NCI-H2171 (cell line): ENCODE measurements at places on chromosomes 7 and 10.

DNA sequence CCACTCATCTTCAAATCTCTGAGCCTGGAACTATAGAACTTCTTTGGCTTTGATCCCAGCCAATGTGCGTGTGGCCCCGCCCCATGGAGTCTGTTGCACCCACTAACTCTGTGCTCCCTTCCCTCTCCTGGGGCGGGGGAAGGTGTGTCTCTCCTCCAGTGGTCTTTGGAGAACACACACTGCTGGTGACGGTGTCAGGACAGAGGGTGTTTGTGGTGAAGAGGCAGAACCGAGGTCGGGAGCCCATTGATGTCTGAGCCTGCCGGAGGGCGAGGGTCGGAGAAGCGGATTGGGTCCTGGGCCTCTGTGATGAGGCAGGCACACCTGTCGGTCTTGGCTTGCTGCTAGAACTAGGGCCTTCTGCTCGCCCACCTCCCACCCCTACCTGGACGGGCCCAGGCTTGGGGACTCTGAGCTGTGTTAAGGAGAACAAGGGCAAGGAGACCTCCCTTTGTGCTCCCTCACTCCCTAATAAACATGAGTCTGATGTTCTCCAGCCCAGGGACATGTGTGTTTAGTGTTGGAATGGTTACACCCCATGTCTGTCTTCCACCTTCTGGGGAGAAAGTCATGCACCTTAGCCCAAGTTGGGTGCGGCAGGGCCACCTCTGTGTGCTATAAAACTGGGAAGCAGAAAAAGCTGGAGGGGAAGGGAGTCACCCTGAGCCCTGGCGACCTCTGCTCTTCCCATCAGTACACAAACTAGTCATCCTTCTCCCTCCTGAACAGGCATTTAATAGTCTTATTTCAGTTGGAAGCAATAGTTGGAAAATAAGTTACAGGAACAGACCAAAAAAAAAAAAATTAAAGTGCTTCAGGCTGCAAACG is 4.6 kb downstream of the TRAPPC14 start:
- no peak for DNase-seq

- DNase-seq, result no peak
Observed at GRCh38 chr10:34769899-34770298, 45.2 kb downstream of the PARD3 start.

GRCh38 chr7:32910195-32910594 is 18.6 kb upstream of the KBTBD2 start:
- DNase-seq, result no peak

DNA sequence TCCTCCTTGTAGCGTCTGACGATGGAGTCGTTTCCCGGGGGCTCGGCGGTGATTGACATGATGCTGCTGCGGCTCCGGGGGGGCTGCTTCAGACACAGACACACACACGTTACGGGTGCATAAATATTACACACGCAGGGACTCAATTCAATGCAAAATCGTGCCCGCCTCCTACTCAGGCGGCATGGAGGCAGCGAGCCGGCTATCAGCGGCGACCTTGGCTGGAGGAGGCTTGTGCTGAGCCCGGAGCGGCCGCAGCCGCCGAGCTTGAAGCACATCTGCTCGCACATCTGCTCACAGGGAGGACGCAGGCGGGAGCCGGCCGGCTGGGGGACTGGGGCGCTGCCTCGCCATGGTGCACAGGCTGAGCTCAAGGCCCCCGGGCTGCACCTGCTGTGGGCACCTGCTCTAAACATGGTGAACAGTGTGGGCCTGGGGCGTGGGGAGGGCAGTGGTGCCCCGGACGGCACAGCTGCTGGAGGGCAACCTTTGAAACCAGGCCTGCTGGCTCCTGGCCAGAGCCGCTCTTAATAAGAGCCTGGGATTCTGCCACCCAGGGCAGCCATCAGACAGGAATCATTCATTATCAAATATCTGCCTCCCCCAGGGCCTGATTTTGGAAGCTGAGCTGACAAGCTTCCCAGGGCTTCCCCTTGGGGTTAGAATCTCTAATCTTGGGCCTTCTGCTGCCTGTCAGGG is 84.7 kb upstream of the GNA12 start:
- peak; percentile 85 for DNase-seq

DNA sequence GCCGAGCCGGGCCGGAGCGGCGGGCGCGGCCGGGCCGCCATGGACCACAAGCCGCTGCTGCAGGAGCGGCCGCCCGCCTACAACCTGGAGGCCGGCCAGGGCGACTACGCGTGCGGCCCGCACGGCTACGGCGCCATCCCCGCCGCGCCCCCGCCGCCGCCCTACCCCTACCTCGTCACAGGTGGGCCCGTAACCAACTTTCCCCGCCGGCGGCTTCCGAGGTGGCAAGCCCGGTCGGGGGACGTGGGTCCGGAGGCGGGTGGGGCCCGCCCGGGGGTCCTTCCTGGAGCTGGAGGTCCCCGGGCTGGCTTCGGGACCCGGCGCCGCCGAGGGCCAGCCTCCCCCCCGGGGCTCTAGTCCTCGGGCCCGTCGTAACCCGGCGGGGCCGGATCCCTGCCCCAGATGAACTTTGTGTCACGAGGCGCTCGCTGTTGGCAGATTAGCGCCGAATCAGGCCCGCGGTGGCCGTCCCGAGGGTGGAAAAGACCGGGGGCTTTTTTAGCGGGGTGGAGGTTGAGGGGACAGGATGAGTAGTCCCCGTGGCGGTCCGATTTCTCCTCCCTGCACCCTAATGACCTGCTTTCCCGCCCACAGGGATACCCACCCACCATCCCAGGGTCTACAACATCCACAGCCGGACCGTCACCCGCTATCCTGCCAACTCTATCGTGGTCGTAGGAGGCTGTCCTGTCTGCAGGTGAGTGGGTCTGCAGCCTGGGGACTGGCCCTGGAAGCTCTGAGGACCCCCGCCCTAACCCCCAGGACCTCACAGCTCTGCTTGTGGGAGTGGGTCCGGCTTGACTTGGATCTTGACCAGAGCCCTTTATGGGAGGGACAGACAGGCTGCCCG is 496 bp downstream of the BRI3 start:
- DNase-seq, result no peak

DNA sequence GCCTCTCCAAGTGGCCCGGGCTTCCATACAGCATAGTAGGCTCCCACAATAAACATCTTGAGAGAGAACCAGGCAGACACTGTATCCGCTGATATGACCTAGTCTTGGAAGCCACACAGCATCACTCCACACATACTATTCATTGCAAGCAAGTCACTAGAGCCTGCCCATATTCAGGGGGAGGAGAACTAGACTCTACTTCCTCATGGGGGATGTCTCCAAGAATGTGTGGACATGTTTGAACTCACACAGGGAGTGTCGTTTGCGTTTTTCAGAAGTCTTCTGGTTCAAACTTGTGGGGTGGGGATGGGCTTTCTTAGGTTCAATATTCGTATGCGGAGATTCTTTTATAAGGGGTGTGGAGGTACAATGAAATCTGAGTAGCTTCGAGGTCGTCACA is 232.6 kb upstream of the HABP2 start:
- no peak for DNase-seq

DNA sequence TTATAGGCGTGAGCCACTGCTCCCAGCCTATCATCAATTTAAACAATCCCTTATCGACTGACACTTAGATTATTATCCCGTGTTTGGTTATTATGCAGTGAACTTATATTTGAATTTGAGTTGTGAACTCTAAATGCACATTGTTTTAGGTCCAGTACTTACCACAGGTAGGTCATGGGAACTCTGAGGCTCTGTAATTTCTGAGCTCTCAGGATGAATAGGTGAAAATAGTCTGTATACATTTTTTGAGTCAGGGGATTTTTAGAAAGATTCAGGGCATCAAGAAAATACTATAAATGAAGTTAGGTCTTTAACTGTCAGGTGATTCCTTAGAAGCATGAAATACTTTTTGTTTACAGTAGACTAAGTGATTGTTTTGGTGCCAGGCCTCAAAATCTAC is 8.8 kb downstream of the CCDC136 start:
- no peak for DNase-seq

- DNase-seq, result no peak
Observed at GRCh38 chr7:124893140-124893827, 36.3 kb downstream of the POT1 start.

- DNase-seq, result no peak
Observed at GRCh38 chr10:103192451-103193106, 493 bp downstream of the NT5C2 start.

GRCh38 chr7:139820089-139820488 is 9.0 kb upstream of the TBXAS1 start:
- no peak for DNase-seq

DNA sequence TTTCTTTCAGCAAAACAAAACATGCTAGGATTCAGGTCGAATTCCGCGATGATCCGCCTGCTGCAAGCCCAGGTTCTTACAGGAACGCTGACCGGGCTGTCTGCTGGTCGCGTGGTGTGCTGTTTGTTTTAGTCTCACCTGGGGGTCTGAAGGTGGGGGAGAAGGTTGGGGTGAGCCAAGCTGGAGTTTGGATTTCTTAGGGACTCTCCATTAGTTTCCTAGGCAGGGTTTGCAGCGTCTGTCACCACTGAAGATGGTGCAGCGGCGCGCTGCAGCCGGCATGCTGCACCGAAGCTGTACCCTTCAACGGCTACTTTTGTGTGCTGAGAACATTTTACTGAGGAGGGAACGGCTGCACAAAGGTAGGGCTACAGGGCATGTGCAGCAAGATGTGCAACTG is 48.7 kb downstream of the GCC1 start:
- no peak for DNase-seq

DNA sequence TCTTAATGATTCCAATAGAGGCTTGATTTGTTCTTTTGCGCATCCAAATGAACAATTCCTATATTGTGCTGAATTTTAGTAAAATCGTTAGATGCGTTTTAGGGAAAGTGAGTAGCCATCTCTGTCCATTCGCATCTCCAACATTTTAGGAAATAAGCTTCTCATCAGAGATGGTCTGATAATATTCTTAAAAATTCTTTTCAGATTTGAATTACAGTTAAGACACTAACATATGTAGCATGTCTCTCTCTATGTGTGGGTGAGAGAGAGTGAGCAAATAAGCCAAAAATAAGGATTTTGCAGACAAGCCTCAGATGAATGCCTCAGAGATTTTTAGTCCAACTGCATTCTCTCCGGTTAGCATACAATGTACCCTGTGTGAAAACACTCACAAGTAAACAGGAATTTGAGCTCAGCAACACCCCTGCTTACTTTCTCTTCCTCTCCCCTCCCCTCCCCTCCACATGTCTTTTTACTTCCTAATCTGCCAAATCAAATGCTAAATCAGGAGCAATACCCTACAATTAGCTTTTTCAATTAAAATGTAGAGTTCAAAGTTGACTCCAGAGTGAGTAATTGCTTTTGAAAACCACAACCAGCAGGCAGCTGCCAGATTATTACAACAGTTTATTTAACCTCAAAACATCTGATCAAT is 354.4 kb downstream of the CRPPA start:
- no peak for DNase-seq

DNA sequence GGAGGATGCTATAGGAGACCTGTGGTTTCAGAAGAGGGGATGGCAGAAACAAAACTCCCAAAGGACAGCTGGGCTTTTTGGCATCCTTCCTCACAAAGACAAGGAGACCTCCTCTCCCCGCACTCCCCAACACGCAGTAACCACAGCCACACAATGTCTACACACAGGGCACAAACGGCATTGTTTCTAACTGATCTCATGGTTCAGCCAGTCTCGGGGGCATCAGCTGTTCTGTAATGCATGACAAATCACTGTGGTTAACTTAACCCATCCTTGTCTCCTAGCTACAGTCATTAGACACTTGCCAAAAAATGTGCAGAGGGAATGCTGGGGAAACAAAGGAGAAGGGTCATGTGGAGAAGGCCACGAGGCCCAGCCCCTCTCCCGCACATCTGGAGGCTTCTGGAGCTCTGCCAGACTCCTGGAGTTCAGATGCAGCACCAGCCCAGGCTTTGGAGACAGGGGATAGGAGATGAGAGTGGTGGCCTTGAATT is 7.6 kb upstream of the ADAMTS14 start:
- peak; percentile 32 for DNase-seq

DNA sequence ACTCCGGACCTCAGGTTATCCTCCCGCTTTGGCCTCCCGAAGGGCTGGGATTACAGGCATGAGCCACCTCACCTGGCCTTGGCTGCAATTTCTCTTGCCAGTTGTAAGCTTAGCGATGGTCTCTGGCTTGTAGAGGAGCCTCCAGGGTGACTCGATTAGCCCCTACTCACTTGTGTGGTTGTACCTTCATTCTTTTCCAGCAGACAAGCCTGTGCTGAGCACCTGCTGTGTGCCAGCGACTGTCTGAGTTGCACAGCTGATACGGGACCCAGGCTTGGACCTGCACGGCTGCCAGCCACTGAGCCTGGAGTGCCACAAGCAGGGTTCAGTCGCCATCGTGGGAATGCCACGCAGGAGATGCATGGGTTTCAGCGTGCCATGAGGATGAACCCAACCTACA is 42.0 kb upstream of the DNAJB6 start:
- DNase-seq, result no peak

GRCh38 chr10:21304608-21305007 is 220.9 kb downstream of the SKIDA1 start:
- no peak for DNase-seq

DNA sequence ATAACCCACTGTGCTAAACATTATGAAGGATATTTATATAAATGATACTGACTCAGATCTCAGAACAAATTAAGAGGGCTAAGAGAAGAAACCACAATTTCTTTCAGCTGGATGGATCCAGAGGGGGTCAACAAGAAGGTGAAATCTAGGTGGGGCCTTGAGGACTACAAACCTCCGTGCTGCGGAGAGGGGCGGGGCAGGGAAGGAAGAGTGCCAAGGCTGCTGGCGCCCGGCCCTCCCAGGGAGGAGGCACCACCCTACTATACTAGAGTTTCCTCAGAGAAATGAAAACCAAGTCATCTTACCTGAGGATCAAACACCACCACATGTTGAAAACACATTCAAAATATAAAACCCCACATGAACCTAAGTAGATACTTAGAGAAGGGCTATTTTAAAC is 29.3 kb upstream of the CRYGN start:
- no peak for DNase-seq

- no peak for DNase-seq
Observed at GRCh38 chr7:35012160-35012559, 25.1 kb downstream of the DPY19L1 start.

DNA sequence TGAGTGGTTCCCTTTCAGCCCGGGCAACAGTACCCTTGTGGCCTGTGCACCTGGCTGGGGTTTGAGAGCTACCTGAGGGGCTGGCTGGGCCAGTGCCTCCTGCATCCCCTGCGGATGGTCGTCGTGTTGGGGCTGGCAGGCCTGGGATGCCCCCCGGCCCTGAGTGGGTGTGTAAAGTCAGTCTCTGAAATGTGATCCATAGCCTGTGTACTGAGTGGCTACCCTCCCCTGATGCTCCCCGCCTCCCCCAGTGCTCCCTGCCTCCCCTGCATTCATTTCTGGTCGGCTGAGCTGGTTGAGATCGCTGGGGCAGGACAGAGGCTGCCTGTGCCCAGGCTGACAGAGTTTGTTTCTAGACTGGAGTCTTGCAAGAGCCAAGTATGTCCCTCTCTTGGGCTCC is 9.3 kb downstream of the ZNF316 start:
- no peak for DNase-seq

GRCh38 chr10:49091450-49092210 is 23.7 kb downstream of the VSTM4 start:
- no peak for DNase-seq

- DNase-seq, result peak; percentile 39
Observed at GRCh38 chr10:103069453-103070331, 123.4 kb downstream of the NT5C2 start.

- DNase-seq, result no peak
Observed at GRCh38 chr7:5523052-5523711, 99.5 kb upstream of the TNRC18 start.

GRCh38 chr7:136061433-136061832 is 84.3 kb upstream of the MTPN start:
- DNase-seq, result no peak
